Heart left ventricle (tissue), 16 donors: ENCODE measurements at places on chromosomes 6 and 20. TPM values are rescaled to one million over a fixed set of nuclear protein-coding genes. Genes with fewer than 3 reads are reported as not detected.

GRCh38 chr6:32867022-32867477 lies 13.1 kb downstream of the PSMB9 start:
- no peak for DNase-seq
- H3K4me1 ChIP-seq, result no peaks in the 10 kb centered on the region
- H3K4me3 ChIP-seq, result no peak overlapping the region
- H3K27me3 ChIP-seq, result no peaks in the 10 kb centered on the region
- H3K27ac ChIP-seq, result no peak overlapping the region
- H3K36me3 ChIP-seq, result no peaks in the 10 kb centered on the region

DNA sequence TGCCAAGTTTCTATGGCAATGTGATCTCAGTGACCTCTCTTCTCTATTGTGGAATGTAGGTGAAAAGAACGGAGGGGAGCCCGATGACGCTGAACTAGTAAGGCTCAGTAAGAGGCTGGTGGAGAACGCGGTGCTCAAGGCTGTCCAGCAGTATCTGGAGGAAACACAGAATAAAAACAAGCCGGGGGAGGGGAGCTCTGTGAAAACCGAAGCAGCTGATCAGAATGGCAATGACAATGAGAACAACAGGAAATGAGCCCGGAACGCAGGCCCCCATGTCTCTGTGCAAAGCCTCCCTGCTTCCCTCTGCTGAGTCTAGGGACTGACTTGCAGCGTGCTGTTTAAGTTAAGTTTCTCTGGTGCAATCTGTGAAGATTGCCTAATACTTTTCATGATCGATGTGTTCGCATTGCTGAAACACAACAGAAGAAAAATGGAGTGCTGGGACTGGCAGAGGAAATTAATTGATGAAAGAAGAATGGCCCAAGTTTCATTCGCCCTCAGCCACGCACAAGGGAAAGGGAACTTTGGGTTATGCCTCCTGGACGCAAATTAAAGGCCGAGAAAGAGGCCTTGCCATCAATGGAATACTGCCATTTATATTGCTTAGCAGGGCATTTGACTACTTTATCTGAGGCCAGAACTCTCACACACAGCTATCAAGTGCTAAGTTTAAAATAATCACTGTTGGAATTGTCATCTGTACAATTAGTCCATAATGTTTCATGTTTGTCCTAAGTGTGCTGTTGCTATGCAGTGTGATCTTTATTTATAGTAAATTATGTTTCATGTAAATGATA lies 146.4 kb downstream of the AKAP7 start:
- no peaks in the 10 kb centered on the region for H3K4me1 ChIP-seq
- peaks cover 3% of the 10 kb centered on the region for H3K36me3 ChIP-seq
- no peak overlapping the region for H3K27ac ChIP-seq
- no peak overlapping the region for H3K4me3 ChIP-seq
- no peaks in the 10 kb centered on the region for H3K27me3 ChIP-seq

- H3K27me3 ChIP-seq, result no peaks in the 10 kb centered on the region
- H3K4me3 ChIP-seq, result no peak overlapping the region
- H3K27ac ChIP-seq, result no peak overlapping the region
- H3K4me1 ChIP-seq, result peaks cover 3% of the 10 kb centered on the region
- no peak for DNase-seq
Measured at GRCh38 chr6:5672581-5673011, 334.1 kb downstream of the NRN1 start.

The E2F3 gene
- total RNA-seq, result 6.7 TPM

GRCh38 chr6:168834801-168835200 lies 393.8 kb downstream of the SMOC2 start:
- H3K27ac ChIP-seq, result no peak overlapping the region
- no peak overlapping the region for H3K4me3 ChIP-seq
- DNase-seq, result no peak
- no peaks in the 10 kb centered on the region for H3K36me3 ChIP-seq
- H3K27me3 ChIP-seq, result no peaks in the 10 kb centered on the region

GRCh38 chr6:149212892-149213801 lies 104.4 kb upstream of the TAB2 start:
- H3K27me3 ChIP-seq, result no peaks in the 10 kb centered on the region
- no peaks in the 10 kb centered on the region for H3K36me3 ChIP-seq
- H3K4me3 ChIP-seq, result no peak overlapping the region
- no peak for DNase-seq
- H3K27ac ChIP-seq, result no peak overlapping the region

DNA sequence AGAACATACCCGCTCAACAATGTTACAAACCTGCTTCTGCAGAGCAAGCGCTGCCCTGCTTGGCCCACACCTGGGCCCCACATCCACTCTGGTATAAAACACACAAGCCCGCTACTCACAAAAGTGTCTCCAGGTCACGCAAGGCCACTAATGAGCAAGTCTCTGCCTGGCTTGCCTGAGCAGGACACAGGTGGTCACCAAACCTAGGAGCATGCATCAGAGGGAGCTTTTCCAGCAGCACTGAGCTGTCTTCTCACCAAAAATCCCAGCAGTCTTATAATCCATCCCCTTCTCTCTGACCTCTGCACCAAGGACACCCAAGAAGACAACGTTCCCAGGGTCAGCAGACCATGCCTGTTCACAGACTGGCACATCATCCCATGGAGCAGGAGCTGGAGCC lies 100.8 kb downstream of the DLL1 start:
- H3K4me3 ChIP-seq, result no peak overlapping the region
- H3K27me3 ChIP-seq, result no peaks in the 10 kb centered on the region
- DNase-seq, result no peak
- H3K27ac ChIP-seq, result no peak overlapping the region

The OR12D1 gene
- total RNA-seq, result not detected

The SLC22A16 gene
- not detected for total RNA-seq

The TRIM10 gene
- total RNA-seq, result not detected

The CRISP3 gene
- not detected for total RNA-seq

The COL10A1 gene
- 0.24 TPM for total RNA-seq

DNA sequence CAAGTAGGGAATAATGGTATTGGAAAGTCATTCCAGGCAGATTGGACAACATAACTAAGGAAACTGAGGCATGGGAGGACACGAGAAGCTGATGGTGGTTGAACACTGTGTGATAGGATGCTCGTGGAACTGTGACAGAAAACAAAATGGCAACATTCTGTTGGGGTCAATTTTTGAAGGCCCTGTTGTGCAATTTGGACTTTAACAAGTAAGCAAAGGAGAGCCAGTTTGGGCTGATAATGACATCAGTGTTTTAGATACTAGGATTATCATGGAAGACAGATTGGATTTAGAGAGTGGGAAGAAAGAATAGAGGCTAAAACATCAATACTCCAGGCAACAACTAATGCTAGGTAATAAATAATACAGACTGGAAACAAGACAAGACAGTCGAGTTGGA lies 53.1 kb downstream of the PRKN start:
- no peaks in the 10 kb centered on the region for H3K4me1 ChIP-seq
- H3K27ac ChIP-seq, result no peak overlapping the region

- H3K27ac ChIP-seq, result no peak overlapping the region
- DNase-seq, result no peak
- peaks cover 20% of the 10 kb centered on the region for H3K27me3 ChIP-seq
- no peaks in the 10 kb centered on the region for H3K36me3 ChIP-seq
- H3K4me3 ChIP-seq, result peak overlapping the region; percentile 40
Measured at GRCh38 chr6:27096834-27097511, 150.5 kb upstream of the PRSS16 start.

- no peak overlapping the region for H3K4me3 ChIP-seq
- no peak overlapping the region for H3K27ac ChIP-seq
- H3K27me3 ChIP-seq, result peaks cover 4% of the 10 kb centered on the region
- DNase-seq, result no peak
Measured at GRCh38 chr6:144879436-144879835, 594.3 kb downstream of the UTRN start.

DNA sequence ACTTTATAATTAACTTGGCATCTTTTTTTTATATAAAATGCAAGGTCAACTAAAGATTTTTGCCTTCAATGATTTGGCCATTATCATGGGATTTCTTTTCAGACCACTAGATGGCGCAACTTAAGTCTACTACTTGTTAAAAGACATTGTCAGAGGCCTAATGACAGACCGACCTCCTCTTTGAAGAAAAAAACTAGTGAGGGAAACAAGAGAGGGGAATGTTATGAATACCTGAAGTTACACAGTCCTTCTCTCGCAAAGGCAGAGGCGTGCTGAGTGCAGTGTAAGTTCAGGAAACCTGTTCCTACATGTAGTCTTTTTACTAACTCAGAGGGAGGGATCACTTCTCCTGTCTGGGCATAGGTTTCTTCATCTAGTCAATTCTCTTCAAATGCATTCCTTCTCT lies 9.3 kb downstream of the TRAPPC3L start:
- H3K27ac ChIP-seq, result no peak overlapping the region
- no peak for DNase-seq
- H3K36me3 ChIP-seq, result no peaks in the 10 kb centered on the region
- H3K27me3 ChIP-seq, result no peaks in the 10 kb centered on the region
- no peaks in the 10 kb centered on the region for H3K4me1 ChIP-seq

GRCh38 chr6:11824986-11825385 lies 46.4 kb upstream of the ADTRP start:
- H3K36me3 ChIP-seq, result no peaks in the 10 kb centered on the region
- H3K27me3 ChIP-seq, result no peaks in the 10 kb centered on the region
- H3K4me1 ChIP-seq, result no peaks in the 10 kb centered on the region
- H3K4me3 ChIP-seq, result no peak overlapping the region
- DNase-seq, result no peak

DNA sequence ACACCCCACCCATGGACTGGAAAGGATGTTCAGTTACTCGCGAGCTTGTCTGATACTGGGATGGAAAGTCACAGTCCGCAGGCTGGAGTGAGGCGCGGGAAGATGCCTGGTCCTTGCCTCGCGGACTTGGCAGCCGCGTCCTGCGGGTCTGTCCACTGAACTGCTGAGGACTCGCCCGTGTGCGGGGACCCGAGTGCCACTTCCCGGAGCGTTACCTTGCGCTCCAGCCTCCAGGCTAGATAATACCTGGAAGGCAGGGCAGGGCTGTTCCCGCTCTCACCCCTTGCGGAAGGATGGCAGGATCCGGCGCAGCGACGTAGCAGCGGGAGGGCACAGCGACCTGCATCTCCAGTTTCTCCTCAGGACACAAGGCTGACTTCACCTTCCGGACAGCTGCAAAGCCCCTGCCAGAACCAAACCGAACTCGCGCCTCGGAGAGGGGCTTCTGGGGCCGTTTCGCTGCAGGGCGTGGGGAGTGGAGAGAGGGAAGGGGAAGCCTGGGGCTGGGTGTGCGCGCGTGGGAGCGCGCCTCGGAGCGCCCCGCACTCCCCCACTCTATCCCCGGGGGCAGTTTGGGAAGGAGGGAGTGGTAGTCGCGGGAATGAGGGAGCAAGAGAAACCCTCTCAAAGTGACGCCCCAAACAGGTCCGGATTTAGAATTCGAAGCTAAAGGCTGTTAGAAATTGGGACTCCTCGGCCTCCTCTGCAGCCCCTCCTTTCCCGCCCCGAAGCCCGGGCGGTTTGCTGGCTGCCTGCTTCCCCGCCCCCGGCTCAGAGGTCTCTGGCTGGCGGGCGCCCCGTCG lies at the start of gene KCNQ5:
Gene KCNQ5, plus strand, starts transcription at position 774 of the 803 bp plus-strand sequence.
- H3K27me3 ChIP-seq, result peaks cover 34% of the 10 kb centered on the region
- DNase-seq, result peak; percentile 21
- H3K4me1 ChIP-seq, result peaks cover 21% of the 10 kb centered on the region

The PRDM13 gene
- total RNA-seq, result not detected

- H3K36me3 ChIP-seq, result peaks cover 98% of the 10 kb centered on the region
- no peaks in the 10 kb centered on the region for H3K27me3 ChIP-seq
- no peak overlapping the region for H3K27ac ChIP-seq
- H3K4me3 ChIP-seq, result no peak overlapping the region
- no peaks in the 10 kb centered on the region for H3K4me1 ChIP-seq
- no peak for DNase-seq
Measured at GRCh38 chr6:157929765-157930319, 51.8 kb upstream of the SYNJ2 start.

The APCDD1L gene
- 0.60 TPM for total RNA-seq

DNA sequence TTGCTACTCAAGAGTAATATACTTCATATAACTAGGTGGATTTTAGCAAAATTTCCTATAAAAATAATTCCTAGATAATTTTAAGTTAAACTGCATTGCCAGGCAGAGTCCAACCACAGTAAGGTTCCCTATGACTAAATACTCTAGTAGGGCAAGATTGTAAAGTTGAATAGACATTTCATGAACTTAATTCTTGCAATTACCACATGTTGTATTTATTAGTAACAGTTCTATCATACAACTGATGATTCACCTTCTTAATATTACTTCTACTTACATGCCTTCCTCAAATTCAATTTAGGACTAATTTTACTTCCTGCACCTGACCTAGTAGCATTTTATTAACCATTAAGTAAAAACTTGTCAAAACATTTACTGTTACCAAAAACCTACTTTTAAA lies 266.7 kb upstream of the THEMIS start:
- DNase-seq, result no peak
- no peak overlapping the region for H3K4me3 ChIP-seq
- no peaks in the 10 kb centered on the region for H3K4me1 ChIP-seq
- H3K36me3 ChIP-seq, result no peaks in the 10 kb centered on the region

GRCh38 chr6:2387445-2387844 lies 142.0 kb upstream of the GMDS start:
- no peaks in the 10 kb centered on the region for H3K4me1 ChIP-seq
- no peak overlapping the region for H3K4me3 ChIP-seq
- H3K36me3 ChIP-seq, result no peaks in the 10 kb centered on the region
- DNase-seq, result no peak

DNA sequence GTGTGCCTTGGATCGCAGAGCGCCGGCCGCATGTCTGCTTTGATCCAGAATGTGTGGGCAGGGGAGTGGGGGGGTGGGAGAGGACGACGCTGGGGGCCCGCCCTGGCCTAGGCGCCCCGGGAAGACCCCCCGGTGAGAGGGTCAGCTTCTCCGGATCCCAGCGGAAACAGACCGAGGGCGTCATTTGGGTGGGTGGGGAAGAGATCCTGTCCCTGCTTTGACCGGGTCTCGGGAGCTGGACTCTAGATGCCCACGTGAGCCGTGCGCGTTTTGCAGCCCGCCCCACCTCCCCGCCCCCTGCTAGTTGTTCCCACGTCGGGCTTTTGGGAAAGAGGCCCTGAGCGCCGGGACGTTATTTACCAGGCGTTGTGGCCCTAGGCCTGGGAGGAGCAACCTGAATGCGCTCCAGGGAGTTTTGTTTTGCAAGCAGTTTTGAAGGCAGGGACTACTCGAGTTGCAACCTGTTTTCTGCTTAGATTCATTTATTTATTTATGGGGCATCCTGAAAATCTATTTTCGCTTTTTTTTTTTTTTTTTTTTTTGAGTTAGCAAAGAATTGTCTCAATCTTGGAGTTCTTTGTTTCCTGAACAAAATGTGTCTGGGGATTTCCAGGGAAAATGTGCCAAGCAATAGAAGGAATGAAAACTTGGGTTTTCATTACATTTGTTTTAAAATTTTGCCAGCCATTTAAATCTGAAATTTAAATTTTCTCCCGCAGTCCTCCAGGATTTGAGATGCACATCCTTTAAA lies 1.6 kb downstream of the DSP start:
- H3K4me3 ChIP-seq, result peak overlapping the region; percentile 69
- peaks cover 93% of the 10 kb centered on the region for H3K27me3 ChIP-seq
- H3K27ac ChIP-seq, result peak overlapping the region; percentile 97
- peaks cover 26% of the 10 kb centered on the region for H3K4me1 ChIP-seq

DNA sequence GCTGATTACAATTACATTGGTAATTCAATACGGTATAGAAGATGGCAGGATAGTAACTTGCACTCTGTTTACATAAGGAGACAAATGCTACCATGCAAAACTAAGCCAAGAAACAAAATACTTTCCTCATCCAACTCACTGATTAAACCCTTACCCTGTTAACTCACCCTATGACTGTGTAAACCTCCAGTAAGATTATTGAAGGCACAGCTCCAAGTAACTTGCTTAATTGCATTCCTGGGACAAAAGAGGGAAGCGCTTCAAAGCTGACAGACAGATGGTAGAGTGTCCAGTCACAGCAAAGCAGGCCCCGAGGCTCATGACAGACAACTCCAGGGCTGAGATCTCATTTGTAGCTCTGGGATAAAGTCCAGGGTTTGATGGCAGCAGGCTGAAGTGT lies 6.9 kb upstream of the KIF16B start:
- H3K4me1 ChIP-seq, result peaks cover 14% of the 10 kb centered on the region
- H3K27ac ChIP-seq, result no peak overlapping the region
- DNase-seq, result no peak
- no peaks in the 10 kb centered on the region for H3K36me3 ChIP-seq
- H3K27me3 ChIP-seq, result no peaks in the 10 kb centered on the region
